Neural cell (in vitro differentiated cells): ENCODE measurements at places on chromosomes 2 and 18. TPM values are rescaled to one million over a fixed set of nuclear protein-coding genes. Genes with fewer than 3 reads are reported as not detected.

The CYP1B1 gene
- polyA plus RNA-seq: not detected in 2 replicates

The IL1RL1 gene
- not detected in 2 replicates for polyA plus RNA-seq

The MPP4 gene
- 0.38 TPM in 1 of 2 replicates, not detected in the other for polyA plus RNA-seq

The SLC11A1 gene
- polyA plus RNA-seq: 0.04 TPM in 1 of 2 replicates, not detected in the other

The INPP5D gene
- polyA plus RNA-seq: 0.18 TPM in 1 of 2 replicates, not detected in the other

The MBP gene
- polyA plus RNA-seq: 1.6 and 3.3 TPM in 2 replicates

The SLC5A7 gene
- not detected in 2 replicates for polyA plus RNA-seq

The ASPRV1 gene
- polyA plus RNA-seq: 6.3 and 7.7 TPM in 2 replicates

The RGPD6 gene
- 35.1 and 39.8 TPM in 2 replicates for polyA plus RNA-seq

The CCDC178 gene
- polyA plus RNA-seq: 0.14 TPM in 1 of 2 replicates, not detected in the other

The KANSL3 gene
- 37.7 and 42.5 TPM in 2 replicates for polyA plus RNA-seq

The LGALSL gene
- 39.3 and 43.6 TPM in 2 replicates for polyA plus RNA-seq

The PRADC1 gene
- polyA plus RNA-seq: 36.5 TPM in 2 replicates

The CAPG gene
- polyA plus RNA-seq: not detected in 2 replicates

The TP53I3 gene
- 1.8 and 4.7 TPM in 2 replicates for polyA plus RNA-seq

The LYG1 gene
- 2.8 and 6.8 TPM in 2 replicates for polyA plus RNA-seq

The HRH4 gene
- polyA plus RNA-seq: 0.12 TPM in 1 of 2 replicates, not detected in the other

The TSPYL6 gene
- not detected in 2 replicates for polyA plus RNA-seq

The GNLY gene
- not detected in 2 replicates for polyA plus RNA-seq

The PTPRM gene
- polyA plus RNA-seq: 114 and 126 TPM in 2 replicates

The C2orf78 gene
- polyA plus RNA-seq: not detected in 2 replicates

The TRAPPC8 gene
- polyA plus RNA-seq: 57.8 and 60.2 TPM in 2 replicates

The TFCP2L1 gene
- 0.04 TPM in 1 of 2 replicates, not detected in the other for polyA plus RNA-seq

The AQP12A gene
- not detected in 2 replicates for polyA plus RNA-seq

The RAB11FIP5 gene
- 2.6 and 3.3 TPM in 2 replicates for polyA plus RNA-seq

The OR6B2 gene
- polyA plus RNA-seq: not detected in 2 replicates

The TMEM169 gene
- polyA plus RNA-seq: 28.8 and 29.6 TPM in 2 replicates

The SDC1 gene
- polyA plus RNA-seq: 14.9 and 16.6 TPM in 2 replicates

The SNTG2 gene
- polyA plus RNA-seq: 0.42 TPM in 1 of 2 replicates, not detected in the other

The MOGAT1 gene
- not detected in 2 replicates for polyA plus RNA-seq

The CHST9 gene
- polyA plus RNA-seq: 0.18 and 0.32 TPM in 2 replicates

The CUL3 gene
- polyA plus RNA-seq: 47.3 and 53.9 TPM in 2 replicates

The STON1 gene
- 2.2 and 2.8 TPM in 2 replicates for polyA plus RNA-seq

The DYNAP gene
- not detected in 2 replicates for polyA plus RNA-seq

The LAPTM4A gene
- 81.7 and 84.0 TPM in 2 replicates for polyA plus RNA-seq
